ENCODE measurements at places on chromosomes 11 and 22. TPM values are rescaled to one million over a fixed set of nuclear protein-coding genes. Genes with fewer than 3 reads are reported as not detected.
A peak's percentile ranks its signal among the peaks of the same experiment; 100 is the strongest.

DNA sequence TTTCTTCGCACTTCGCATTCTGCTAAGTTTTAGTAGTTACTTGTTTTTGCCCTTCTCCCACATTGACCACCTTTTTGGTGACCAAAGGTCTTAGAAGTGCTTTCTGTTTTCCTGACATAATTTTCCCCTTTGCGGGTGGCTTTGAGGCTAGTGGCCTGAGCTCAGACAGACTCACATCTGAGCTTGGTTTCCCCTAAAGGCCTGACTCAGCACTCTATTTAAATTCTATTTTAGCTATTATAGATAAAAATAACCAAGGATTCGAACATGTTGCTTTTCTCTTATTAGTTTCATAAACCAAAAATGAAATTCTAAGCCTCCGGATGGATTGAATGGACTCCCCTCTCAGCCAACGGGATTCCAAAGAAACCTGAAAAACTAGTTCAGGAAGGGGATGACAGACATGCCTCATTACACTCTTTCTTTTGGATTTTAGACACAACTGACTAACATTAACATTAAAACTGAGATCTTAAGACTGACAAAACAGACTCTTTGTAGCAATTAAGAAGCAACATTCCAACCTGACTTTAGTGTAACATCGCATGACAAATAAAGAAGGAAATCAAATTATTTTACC is 258.5 kb downstream of the LUZP2 start:
- no peaks in the 10 kb centered on the region for H3K27me3 ChIP-seq
- H3K27ac ChIP-seq = no peak overlapping the region
- no peaks in the 10 kb centered on the region for H3K36me3 ChIP-seq
- DNase-seq = no peak
- H3K4me3 ChIP-seq = no peak overlapping the region
- H3K4me1 ChIP-seq = no peaks in the 10 kb centered on the region

GRCh38 chr11:60821827-60822599 is 19.9 kb upstream of the CCDC86 start:
- H3K4me3 ChIP-seq = no peak overlapping the region
- DNase-seq = no peak
- H3K4me1 ChIP-seq = no peaks in the 10 kb centered on the region
- no peak overlapping the region for H3K27ac ChIP-seq
- H3K36me3 ChIP-seq = no peaks in the 10 kb centered on the region

DAGLA gene
- total RNA-seq = 6.4 TPM

CXCR5 gene
- total RNA-seq = not detected

- no peaks in the 10 kb centered on the region for H3K27me3 ChIP-seq
- no peaks in the 10 kb centered on the region for H3K36me3 ChIP-seq
- DNase-seq = no peak
- no peak overlapping the region for H3K27ac ChIP-seq
Measured at GRCh38 chr11:68999093-68999747, 13.8 kb downstream of the MRGPRF start.

GRCh38 chr11:100592619-100593260 is 94.3 kb upstream of the ARHGAP42 start:
- no peaks in the 10 kb centered on the region for H3K4me1 ChIP-seq
- H3K27me3 ChIP-seq = peaks cover 5% of the 10 kb centered on the region
- no peak for DNase-seq
- H3K27ac ChIP-seq = no peak overlapping the region

GRCh38 chr11:57555393-57555792 is 12.1 kb downstream of the UBE2L6 start:
- no peak overlapping the region for H3K27ac ChIP-seq
- no peaks in the 10 kb centered on the region for H3K4me1 ChIP-seq
- H3K27me3 ChIP-seq = no peaks in the 10 kb centered on the region
- H3K4me3 ChIP-seq = no peak overlapping the region

GRCh38 chr11:8292351-8292750 is 28.7 kb upstream of the LMO1 start:
- H3K27ac ChIP-seq = no peak overlapping the region
- peaks cover 17% of the 10 kb centered on the region for H3K27me3 ChIP-seq
- DNase-seq = no peak
- no peak overlapping the region for H3K4me3 ChIP-seq

DNA sequence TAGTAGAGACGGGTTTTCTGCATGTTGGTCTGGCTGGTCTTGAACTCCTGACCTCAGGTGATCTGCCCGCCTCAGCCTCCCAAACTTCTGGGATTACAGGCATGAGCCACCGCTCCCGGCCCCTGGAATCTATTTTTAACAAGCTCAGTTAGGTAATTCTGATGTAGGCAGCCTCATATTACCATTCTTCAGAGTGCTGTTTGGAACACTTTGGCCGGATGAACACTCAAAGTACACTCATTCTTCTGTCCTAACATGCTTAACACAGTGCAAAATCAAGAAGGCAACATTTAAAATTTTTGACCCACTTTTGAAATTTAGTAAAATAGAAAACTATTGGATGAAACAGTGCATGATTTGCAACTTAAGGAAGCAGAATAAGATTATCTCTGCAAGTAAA is 586.7 kb upstream of the CHORDC1 start:
- no peaks in the 10 kb centered on the region for H3K36me3 ChIP-seq
- no peak for DNase-seq
- H3K27ac ChIP-seq = no peak overlapping the region

DNA sequence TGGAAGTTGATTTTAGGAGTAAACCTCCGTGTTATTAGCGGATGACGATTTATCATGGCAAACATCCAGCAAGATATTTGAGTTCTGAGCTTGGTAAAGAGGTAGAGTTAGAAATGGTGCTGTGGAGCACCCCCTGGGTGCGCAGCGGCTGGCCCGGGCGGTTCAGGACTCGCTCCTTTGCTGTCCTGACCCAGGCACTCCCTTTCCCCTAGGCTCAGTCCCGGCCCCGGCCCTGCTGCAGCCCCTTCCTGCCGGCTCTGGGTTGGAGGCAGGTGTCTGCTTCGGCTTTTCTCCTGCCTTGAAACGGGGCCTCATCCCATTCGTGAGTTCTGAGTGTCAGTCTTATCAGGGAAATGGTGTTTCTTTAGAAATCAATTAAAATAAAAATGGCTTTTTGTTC is 33.4 kb downstream of the AP2A2 start:
- H3K4me3 ChIP-seq = no peak overlapping the region
- DNase-seq = no peak
- peaks cover 3% of the 10 kb centered on the region for H3K4me1 ChIP-seq
- H3K27ac ChIP-seq = no peak overlapping the region
- peaks cover 5% of the 10 kb centered on the region for H3K36me3 ChIP-seq

GRCh38 chr11:126793596-126793995 is 207.0 kb downstream of the KIRREL3 start:
- H3K4me1 ChIP-seq = no peaks in the 10 kb centered on the region
- H3K4me3 ChIP-seq = no peak overlapping the region
- H3K36me3 ChIP-seq = no peaks in the 10 kb centered on the region
- no peak for DNase-seq

GRCh38 chr11:33062137-33062536 is 22.8 kb downstream of the TCP11L1 start:
- H3K36me3 ChIP-seq = peaks cover 3% of the 10 kb centered on the region
- no peaks in the 10 kb centered on the region for H3K4me1 ChIP-seq
- no peak for DNase-seq

SLC17A6 gene
- total RNA-seq = not detected

SERHL2 gene
- 1.6 TPM for total RNA-seq

- H3K27me3 ChIP-seq = no peaks in the 10 kb centered on the region
- no peak within 1 kb of the TSS for H3K4me3 ChIP-seq
- DNase-seq = no peak
Measured at GRCh38 chr11:111378861-111379601, at the start of gene POU2AF1. POU2AF1 (minus strand) TSS chr11:111379275; CDS start chr11:111379177, 98 bp downstream.

- H3K4me1 ChIP-seq = no peaks in the 10 kb centered on the region
- H3K27me3 ChIP-seq = no peaks in the 10 kb centered on the region
Measured at GRCh38 chr11:123033895-123034294, 28.0 kb downstream of the HSPA8 start.

GRCh38 chr11:60184824-60185511 is 2.1 kb upstream of the MS4A6A start:
- H3K27ac ChIP-seq = no peak overlapping the region
- H3K4me1 ChIP-seq = no peaks in the 10 kb centered on the region
- no peaks in the 10 kb centered on the region for H3K36me3 ChIP-seq

- H3K4me1 ChIP-seq = peaks cover 25% of the 10 kb centered on the region
- no peak overlapping the region for H3K4me3 ChIP-seq
- H3K36me3 ChIP-seq = no peaks in the 10 kb centered on the region
- no peaks in the 10 kb centered on the region for H3K27me3 ChIP-seq
- H3K27ac ChIP-seq = no peak overlapping the region
Measured at GRCh38 chr11:46832511-46833214, 13.4 kb downstream of the CKAP5 start.

DNA sequence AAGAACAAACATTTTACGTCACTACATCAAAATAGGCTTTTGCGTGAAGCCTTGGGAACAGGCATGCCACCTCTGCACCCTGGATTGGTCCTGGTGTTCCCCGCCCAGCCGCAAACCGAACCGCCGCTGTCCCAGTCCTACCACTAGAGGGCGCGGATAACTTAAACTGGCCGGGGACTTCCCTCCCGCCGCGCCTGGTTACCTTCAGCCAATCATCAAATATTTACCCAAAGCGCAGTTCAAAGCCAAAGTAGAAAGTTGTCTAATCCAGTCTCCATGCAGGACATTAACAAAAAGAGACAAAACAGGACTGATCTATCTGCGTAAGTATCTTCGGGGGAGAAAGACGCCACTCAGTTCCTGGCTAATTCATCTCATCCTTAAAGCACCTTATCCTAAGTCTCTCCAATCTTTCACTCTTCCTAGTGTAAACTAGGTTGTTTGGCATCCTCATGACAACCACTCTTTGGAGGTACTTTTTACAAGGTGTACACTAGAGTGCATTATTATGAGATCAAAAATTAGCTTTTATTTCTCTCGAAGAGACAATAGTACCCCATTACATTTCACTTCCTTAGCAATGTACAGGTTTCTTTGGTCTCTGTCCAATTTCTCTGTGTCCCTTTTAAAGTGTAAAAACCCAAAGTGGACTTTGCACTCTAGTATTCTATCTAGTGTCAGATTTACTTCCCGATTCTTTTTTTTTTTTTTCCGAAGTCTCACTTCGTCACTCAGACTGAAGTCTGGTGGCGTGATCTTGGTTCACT is 3.9 kb upstream of the CRY2 start:
- H3K36me3 ChIP-seq = no peaks in the 10 kb centered on the region
- peaks cover 7% of the 10 kb centered on the region for H3K27me3 ChIP-seq
- peak overlapping the region; percentile 24 for H3K4me3 ChIP-seq
- H3K27ac ChIP-seq = no peak overlapping the region
- peak; percentile 54 for DNase-seq

GRCh38 chr11:45906096-45906682 is 882 bp downstream of the FREY1 start:
- H3K4me3 ChIP-seq = no peak overlapping the region
- no peak overlapping the region for H3K27ac ChIP-seq
- no peaks in the 10 kb centered on the region for H3K36me3 ChIP-seq

- H3K4me1 ChIP-seq = no peaks in the 10 kb centered on the region
- DNase-seq = no peak
- H3K4me3 ChIP-seq = no peak overlapping the region
Measured at GRCh38 chr11:123351375-123351774, 78.7 kb upstream of the GRAMD1B start.

DNA sequence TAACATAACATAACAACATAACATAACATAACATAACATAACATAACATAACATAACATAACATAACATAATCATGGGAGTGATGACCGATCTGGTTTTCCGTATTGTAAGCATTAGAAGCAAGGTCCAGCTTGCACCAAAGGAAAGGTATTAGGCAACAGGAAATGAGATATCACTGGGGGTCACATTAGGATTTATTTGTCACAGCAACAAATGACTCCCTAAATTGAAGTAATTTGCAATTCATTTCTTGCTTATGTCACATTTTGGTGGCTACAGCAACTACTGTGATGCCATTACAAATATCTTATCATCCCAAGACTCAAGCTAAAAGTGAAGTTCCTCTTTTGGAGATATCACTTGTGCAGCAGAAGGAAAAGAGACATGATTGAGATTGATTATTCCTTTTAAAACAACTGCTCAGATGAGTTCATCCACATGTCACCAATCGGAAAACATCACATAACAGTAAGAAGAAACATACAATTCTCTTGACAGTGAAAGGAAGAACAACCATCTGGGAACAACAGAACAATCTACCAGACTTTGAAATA is 1331.1 kb upstream of the RAG2 start:
- no peaks in the 10 kb centered on the region for H3K4me1 ChIP-seq
- no peak for DNase-seq
- H3K36me3 ChIP-seq = no peaks in the 10 kb centered on the region
- H3K27ac ChIP-seq = no peak overlapping the region

MPZL3 gene
- 1.0 TPM for total RNA-seq

GRCh38 chr11:110072930-110073329 is 20.3 kb upstream of the ZC3H12C start:
- peaks cover 6% of the 10 kb centered on the region for H3K4me1 ChIP-seq
- no peaks in the 10 kb centered on the region for H3K36me3 ChIP-seq
- H3K4me3 ChIP-seq = no peak overlapping the region
- H3K27me3 ChIP-seq = no peaks in the 10 kb centered on the region

DNA sequence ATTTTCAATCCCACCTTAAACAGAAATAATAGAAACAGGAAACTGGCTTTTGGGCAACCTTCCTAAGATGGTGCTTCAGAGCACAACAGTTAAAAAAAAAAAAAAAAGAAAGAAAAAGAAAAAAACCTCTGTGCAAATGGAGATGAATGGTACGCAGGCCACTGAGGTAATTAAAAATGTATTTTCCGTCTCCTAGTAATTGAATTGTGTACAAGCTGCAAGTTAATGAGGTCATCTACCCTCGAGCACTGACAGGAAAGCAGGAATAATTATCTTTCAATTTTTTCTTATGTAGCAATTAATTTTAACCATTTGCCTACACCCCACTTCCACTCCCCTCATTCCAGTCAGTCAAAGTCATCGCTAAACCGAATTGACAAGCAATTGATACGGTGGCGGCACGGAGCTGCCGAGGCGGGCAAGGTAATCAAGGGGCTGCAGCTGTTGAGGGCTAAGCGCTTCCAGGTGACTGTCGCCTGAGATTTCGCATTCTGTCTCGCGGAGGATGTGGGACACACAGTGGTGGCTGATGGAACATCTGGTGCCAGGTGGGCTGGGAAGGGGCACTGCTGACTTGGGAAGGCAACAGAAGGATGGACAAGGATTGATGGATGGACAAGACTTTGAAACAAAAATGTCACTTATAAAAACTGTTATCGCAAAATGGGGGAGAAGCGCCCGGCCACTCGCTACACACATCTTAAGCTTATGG is 109.4 kb downstream of the RCN1 start:
- H3K27me3 ChIP-seq = peaks cover 2% of the 10 kb centered on the region
- no peak overlapping the region for H3K4me3 ChIP-seq
- H3K36me3 ChIP-seq = no peaks in the 10 kb centered on the region
- no peaks in the 10 kb centered on the region for H3K4me1 ChIP-seq
- no peak overlapping the region for H3K27ac ChIP-seq
- DNase-seq = no peak

LRRC56 gene
- total RNA-seq = 9.8 TPM

- no peaks in the 10 kb centered on the region for H3K27me3 ChIP-seq
- no peak overlapping the region for H3K27ac ChIP-seq
Measured at GRCh38 chr11:100229086-100229485, 458.0 kb upstream of the ARHGAP42 start.

CDC42EP2 gene
- 8.1 TPM for total RNA-seq

- H3K27me3 ChIP-seq = peaks cover 3% of the 10 kb centered on the region
- H3K27ac ChIP-seq = no peak overlapping the region
- no peaks in the 10 kb centered on the region for H3K36me3 ChIP-seq
- no peaks in the 10 kb centered on the region for H3K4me1 ChIP-seq
- no peak for DNase-seq
- H3K4me3 ChIP-seq = no peak overlapping the region
Measured at GRCh38 chr11:79896258-79896657, 455.4 kb upstream of the TENM4 start.

GRCh38 chr22:19738664-19739447 is 15.5 kb downstream of the GP1BB start:
- no peaks in the 10 kb centered on the region for H3K4me1 ChIP-seq
- H3K27ac ChIP-seq = no peak overlapping the region
- no peak overlapping the region for H3K4me3 ChIP-seq
- H3K27me3 ChIP-seq = no peaks in the 10 kb centered on the region
- H3K36me3 ChIP-seq = no peaks in the 10 kb centered on the region

TMEM191C gene
- 2.9 TPM for total RNA-seq
